Upper lobe of right lung (tissue), 1 donor: ENCODE measurements at places on chromosomes 12 and 14.

DNA sequence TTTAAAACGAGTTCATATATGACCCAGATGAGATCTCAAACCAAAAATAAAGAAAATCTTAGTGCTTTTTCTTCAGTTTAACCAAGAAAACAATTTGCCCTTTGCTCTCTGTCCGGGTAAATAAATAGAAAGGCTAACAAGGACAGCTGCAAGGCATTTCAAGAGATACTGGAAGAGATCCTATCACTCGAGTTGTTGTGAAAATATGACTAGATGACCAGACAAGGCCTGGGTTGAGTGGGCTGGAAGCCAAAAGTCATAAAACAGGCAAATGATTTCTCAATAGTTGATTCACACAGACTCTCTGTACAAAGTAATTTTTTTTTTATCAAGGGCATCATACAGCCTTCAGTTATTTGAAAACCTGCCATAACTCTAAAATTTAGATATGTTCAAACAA, 55.9 kb upstream of the AVPR1A start:
- no peak for DNase-seq

- DNase-seq, result no peak
Observed at GRCh38 chr14:99609245-99610170, 5.5 kb upstream of the CCDC85C start.

- DNase-seq, result no peak
Observed at GRCh38 chr14:85856430-85856829, 326.5 kb downstream of the FLRT2 start.

GRCh38 chr12:121980191-121980891, 41.3 kb upstream of the BCL7A start:
- no peak for DNase-seq
